ENCODE measurements at places on chromosomes 2 and 18. TPM values are rescaled to one million over a fixed set of nuclear protein-coding genes. Genes with fewer than 3 reads are reported as not detected.

Gene PDE1A
- 10.5 TPM for total RNA-seq

Gene CHST10
- total RNA-seq = 10.9 TPM

Gene CAPN10
- 16.7 TPM for total RNA-seq

Gene MEP1B
- total RNA-seq = not detected

Gene SLC23A3
- 0.23 TPM for total RNA-seq

- no peak for DNase-seq
- H3K27ac ChIP-seq = no peak overlapping the region
- no peak overlapping the region for H3K4me3 ChIP-seq
- no peaks in the 10 kb centered on the region for H3K4me1 ChIP-seq
Observed at GRCh38 chr2:26489213-26489850, 11.4 kb upstream of the OTOF start.

DNA sequence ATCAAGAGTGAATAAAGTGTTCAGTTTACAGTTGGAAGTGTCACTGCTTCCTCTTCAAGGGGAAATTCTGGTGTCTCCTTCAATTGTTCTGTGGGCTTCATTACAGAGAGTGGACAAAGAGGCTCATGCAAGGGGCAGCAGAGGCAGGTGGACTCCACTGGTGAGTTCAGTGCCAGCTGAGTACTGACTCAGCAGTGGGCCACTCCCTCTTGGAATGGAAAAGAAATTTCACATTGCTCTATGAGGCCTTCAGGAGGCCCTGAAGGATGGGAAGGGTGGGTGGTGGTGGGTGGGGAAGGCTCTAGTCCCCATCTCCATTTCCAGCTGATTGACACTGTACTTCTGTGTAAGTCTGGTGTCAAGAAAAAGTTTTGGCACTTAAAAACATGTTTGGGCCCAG, 66.4 kb downstream of the PRELID3A start:
- no peak for DNase-seq
- no peaks in the 10 kb centered on the region for H3K27me3 ChIP-seq
- H3K27ac ChIP-seq = no peak overlapping the region
- no peak overlapping the region for H3K4me3 ChIP-seq
- H3K36me3 ChIP-seq = no peaks in the 10 kb centered on the region
- no peaks in the 10 kb centered on the region for H3K4me1 ChIP-seq

DNA sequence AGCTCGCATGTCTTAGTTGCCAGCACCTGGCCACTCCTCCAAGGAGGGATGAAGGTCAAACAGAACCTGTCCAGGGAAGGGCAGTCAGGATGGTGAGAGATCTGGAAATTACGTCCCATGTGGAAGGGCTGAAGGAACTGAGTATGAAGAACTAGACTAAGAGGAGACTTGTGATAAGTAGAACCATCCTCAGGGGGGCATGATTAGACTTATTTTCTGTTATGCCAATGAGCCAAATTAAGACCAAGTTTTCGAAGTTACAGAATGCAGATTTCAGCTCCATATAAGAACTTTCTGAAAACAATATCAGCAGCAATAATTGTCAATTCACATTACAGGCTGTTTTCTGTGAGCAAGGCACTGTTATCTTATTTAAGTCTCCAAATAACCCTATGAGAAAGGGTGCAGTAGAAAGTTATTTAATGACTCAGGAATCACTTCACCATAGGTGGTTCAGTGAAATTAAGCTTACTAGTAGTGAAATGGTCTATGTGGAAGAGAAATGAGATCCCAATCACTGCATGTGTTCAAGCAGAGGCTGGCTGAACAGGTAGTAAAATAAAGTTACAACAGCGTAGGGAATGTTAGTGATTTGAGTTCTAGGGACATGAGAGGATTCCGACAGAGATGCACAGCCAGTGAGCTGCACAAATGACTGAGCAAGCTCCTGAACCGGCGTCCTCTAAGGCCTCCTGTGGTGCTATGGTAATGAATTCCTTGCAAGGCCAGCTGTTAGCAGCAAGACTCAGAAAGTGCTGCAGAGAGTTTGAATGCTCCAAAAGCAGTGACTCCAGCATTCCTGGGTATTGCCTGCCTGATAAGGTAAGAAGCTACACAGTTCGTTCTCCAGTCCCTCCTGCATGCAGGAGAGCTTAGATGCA, 4.5 kb upstream of the DYM start:
- no peak overlapping the region for H3K4me3 ChIP-seq
- no peaks in the 10 kb centered on the region for H3K27me3 ChIP-seq
- no peaks in the 10 kb centered on the region for H3K36me3 ChIP-seq
- peaks cover 6% of the 10 kb centered on the region for H3K4me1 ChIP-seq

DNA sequence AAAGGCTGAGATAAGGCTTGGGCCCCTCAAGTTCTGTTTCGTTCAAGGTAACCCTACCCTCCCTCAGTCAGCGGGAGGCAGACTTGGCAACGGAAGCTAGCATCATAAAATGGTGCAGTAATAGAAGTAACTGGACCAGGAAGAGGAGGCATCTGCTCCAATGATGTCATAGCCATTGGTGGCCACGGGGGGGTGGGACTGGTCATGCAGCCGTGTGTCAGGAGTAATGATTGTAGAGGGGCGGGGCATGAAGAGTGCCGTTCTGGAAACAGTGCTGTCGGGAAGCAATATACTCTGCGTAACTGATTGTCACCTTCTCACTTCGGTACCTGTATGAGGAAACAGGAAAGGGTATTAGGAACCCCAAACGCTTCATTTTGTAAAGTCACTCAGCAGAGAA, 6.9 kb upstream of the POLR2D start:
- no peak for DNase-seq
- no peak overlapping the region for H3K4me3 ChIP-seq
- H3K27me3 ChIP-seq = no peaks in the 10 kb centered on the region
- peaks cover 71% of the 10 kb centered on the region for H3K36me3 ChIP-seq
- no peaks in the 10 kb centered on the region for H3K4me1 ChIP-seq

GRCh38 chr2:196535742-196536141, 103.8 kb upstream of the CCDC150 start:
- no peak for DNase-seq
- H3K27me3 ChIP-seq = no peaks in the 10 kb centered on the region
- H3K4me1 ChIP-seq = no peaks in the 10 kb centered on the region
- H3K4me3 ChIP-seq = no peak overlapping the region

GRCh38 chr2:67585400-67585799, 188.3 kb downstream of the ETAA1 start:
- H3K36me3 ChIP-seq = no peaks in the 10 kb centered on the region
- no peak overlapping the region for H3K27ac ChIP-seq

DNA sequence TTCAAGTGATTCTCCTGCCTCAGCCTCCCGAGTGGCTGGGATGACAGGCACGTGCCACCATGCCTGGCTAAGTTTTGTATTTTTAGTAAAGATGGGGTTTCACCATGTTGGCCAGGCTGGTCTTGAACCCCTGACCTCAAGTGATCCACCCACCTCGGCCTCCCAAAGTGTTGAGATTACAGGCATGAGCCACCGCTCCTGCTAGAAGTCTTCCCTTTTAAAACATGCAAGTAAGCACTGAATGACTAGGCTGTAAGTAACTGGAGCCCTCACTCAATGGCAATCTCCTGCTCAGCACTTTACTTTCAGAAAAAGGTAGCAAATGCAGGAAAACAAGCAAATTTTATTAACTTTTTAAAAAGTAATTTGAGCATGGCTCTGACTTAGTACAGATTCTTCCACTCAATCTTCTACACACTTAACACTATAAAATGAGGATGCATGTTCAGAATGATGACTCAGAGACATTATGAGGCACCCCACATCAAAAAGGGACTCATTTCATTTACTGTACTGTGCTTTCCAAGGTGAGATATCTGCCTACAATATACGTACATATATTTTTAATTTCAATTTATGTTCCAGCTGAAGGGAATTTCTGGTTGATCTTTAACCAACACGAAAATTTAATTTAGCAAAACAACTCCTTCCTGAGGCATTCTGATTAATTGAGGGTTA, 6.6 kb upstream of the NCK2 start:
- no peaks in the 10 kb centered on the region for H3K4me1 ChIP-seq
- H3K4me3 ChIP-seq = no peak overlapping the region
- H3K27me3 ChIP-seq = no peaks in the 10 kb centered on the region
- no peaks in the 10 kb centered on the region for H3K36me3 ChIP-seq
- H3K27ac ChIP-seq = no peak overlapping the region
- DNase-seq = no peak

DNA sequence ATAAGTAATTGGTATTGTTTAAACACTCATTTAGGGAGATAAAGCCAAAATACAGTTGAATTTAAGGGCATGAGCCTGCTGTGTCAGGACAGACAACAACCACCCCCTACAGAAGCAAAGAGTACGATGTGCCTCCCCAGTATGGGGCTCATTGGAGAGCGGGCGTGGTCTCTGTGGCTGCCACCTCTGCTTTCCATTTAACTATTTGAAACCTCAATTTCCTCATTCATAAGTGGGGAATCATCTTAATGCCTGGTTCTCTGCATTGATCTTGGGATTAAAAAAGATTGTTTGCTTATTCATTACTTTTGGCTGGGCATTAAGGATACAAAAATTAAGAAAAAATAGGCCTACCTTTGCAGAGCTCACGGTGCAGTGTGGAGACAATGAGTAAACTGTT, 21.4 kb downstream of the KCNS3 start:
- H3K4me1 ChIP-seq = no peaks in the 10 kb centered on the region
- no peak overlapping the region for H3K4me3 ChIP-seq
- H3K27ac ChIP-seq = no peak overlapping the region
- DNase-seq = no peak

DNA sequence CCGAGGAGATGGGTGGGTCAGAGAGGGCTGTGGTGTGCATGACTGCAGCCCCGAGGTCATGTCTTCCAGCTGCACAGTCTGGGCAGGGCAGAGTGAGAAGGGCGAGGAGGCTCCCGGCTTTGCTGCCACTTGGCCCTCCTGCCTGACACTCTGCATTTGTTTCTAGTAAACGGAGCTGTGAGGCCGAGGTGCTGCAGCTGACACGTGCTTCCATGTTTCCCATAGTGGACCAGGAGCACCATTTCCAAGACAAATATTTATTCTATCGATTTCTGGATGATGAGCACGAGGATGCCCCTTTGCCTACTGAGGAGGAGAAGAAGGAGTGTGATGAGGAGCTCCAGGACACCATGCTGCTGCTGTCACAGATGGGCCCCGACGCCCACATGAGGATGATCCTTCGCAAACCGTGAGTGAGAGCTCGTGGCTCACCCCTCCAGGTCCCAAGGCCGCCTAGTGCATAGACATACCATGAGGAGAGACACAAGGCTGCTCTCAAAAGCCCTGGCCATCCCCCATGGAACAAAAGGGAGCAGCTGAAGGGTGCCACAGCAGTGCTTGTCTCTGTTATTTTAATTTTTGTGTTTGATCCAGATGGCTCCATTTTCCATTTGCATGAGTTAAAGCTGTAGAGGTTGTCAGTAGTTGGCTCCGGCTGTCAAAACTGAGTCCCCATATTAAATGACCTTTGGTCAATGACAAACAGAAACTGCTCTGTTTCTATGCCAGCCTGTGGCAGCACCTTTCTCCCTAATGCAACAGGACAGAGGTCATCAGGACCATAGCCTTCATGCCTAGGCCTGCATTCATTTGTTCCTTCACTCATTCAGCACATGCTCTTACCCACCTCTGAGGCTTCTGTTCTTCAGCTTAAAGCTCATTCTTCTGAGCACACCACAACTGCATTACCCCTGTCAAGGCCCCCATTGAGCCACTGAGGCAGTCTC, 108.3 kb upstream of the MAP3K20 start:
- H3K27me3 ChIP-seq = no peaks in the 10 kb centered on the region
- no peak overlapping the region for H3K27ac ChIP-seq
- no peaks in the 10 kb centered on the region for H3K36me3 ChIP-seq
- peaks cover 27% of the 10 kb centered on the region for H3K4me1 ChIP-seq

DNA sequence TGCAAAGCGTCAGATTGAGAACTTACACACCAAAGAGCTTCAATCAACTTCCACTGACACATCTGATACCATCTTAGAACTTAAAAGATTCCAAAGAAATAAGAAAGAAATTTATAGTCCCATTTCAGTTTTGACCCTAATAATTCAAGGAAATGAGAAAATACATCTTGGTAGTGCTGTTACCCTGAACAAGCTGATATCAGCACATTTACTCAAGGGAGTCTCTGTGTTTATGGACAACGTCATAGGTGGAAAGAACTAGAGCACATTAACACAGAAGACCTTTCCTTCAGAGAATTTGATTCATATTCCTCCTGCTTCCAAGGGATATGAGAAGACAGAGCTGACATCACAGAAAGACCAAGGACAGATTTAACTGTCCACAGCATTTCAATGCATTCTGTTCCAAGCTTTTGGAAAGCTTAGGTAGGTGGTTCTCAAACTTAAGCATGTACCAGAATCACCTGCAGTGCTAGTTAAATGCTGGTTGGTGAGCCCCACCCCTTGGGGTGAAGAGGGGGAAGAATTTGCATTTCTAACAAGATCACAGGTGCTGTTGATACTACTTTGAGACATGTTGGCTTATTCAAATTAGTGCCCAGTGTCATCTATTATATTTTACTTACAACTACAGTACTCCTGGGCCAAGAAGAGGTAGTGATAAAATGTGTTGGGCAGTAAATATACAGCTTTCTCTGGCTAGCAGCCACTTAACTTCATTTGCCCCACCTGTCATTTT, 59.8 kb downstream of the LDAH start:
- H3K27me3 ChIP-seq = no peaks in the 10 kb centered on the region
- no peak overlapping the region for H3K4me3 ChIP-seq
- H3K4me1 ChIP-seq = no peaks in the 10 kb centered on the region
- no peak overlapping the region for H3K27ac ChIP-seq

DNA sequence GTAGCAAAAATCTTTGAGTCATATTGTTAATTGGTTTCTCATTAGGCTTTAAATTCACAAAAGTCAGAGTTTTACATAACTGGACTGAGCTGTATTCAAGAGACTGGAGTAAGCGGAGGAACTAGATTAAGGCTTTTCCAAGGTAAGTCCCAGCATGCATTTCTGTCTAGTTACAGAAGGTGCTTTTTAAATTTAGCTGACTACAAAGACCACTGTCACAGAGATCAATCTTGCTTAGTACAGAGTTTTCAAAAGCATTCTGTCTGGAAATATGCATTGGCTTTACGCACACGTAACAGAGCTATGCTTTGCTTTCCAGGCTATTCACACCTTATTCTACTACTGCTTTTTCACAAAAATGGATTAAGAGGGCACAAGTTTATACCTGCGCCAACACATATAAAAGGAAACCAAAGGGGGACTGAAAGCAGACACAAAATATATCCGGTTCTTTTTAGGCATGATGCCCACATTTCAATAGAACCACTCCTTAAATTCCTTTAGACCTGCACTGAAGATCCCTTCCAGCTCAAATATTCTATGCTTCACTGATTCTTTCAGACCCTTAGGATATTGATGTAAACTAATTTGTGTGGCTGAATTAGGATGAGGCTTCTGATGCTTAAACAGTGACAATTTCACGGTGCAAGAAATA, 560.7 kb upstream of the CRIM1 start:
- no peak overlapping the region for H3K4me3 ChIP-seq
- H3K27me3 ChIP-seq = no peaks in the 10 kb centered on the region
- no peak for DNase-seq
- no peaks in the 10 kb centered on the region for H3K4me1 ChIP-seq
- no peak overlapping the region for H3K27ac ChIP-seq

- DNase-seq = no peak
- no peak overlapping the region for H3K4me3 ChIP-seq
- no peak overlapping the region for H3K27ac ChIP-seq
- no peaks in the 10 kb centered on the region for H3K27me3 ChIP-seq
- no peaks in the 10 kb centered on the region for H3K36me3 ChIP-seq
Observed at GRCh38 chr2:113905886-113906285, 16.0 kb downstream of the ACTR3 start.
